CD4-positive, alpha-beta T cell treated with Interleukin-2 at 100 ng/mL for 4 hours (primary cell): ENCODE measurements at places on chromosomes 2 and 18.

GRCh38 chr18:11572201-11572600 lies 37.2 kb upstream of the SLC35G4 start:
- no peak for DNase-seq

DNA sequence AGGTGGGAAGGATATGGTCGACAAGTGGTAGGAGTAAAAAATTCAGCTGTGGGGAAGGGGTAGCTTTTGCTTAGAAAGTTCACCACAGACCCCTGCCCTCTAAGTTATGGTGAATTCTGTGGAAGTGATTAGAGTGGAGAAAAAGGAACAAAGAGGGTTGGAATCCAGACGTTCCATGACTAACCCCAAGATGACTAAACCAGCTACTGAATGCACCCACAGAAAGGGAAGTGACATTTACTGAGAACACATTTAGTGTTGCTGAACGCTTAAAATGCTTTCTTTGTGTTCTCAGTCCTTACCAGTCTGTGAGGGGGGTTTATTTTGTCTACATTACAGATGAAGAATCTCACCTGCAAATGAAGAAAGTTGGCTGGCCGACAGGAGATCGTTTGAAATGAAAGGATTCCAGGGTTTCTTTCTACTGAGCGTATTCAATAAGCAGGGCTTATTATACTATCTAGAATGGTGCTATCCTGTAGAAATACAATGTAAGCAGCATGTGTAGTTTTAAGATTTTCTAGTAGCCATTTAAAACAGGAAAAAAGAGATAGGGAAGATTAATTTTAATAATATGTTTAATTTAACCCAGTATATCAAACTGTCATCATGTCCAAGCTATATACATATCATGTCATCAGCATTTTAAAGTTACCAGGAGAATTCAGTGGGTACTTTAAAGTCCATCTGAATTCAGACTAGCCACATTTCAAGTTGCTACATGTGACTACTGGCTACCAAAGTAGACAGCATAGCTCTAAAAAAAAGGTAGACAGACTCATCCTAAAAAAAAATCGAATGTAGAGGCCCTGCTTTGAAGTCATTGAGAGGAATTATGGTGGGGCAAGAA lies 60.1 kb downstream of the LIMS1 start:
- DNase-seq, result peak; percentile 31

GRCh38 chr2:180413336-180413735 lies 406.2 kb upstream of the CWC22 start:
- DNase-seq, result no peak

GRCh38 chr18:78804206-78805030 lies 175.2 kb upstream of the SALL3 start:
- DNase-seq, result no peak
